LNCaP clone FGC (cell line): ENCODE measurements at places on chromosomes 5 and 9.

GRCh38 chr5:59267033-59267432 is 626.5 kb downstream of the PDE4D start:
- DNase-seq: no peak

DNA sequence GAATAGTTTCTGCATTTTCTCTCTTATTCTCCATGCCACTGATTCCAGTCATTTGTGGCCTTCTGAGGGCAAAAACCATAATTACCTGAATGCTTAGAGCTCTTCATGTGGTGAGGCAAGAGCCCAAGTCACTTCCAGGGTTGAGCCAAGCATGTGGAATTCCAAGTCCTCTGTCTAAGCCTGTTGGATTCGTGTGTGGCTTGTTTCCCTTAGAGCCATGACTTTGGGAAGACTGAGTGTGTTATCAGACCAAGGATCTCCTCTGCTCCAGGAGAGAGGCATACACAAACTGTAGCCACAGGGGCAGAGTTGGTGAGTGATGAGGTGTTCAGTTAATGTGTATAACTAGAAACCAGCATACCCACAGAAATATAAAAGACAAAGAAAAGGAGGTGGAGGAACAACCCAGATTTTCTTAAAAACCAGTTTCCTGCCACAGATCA is 27.1 kb downstream of the SLC22A5 start:
- DNase-seq: no peak

DNA sequence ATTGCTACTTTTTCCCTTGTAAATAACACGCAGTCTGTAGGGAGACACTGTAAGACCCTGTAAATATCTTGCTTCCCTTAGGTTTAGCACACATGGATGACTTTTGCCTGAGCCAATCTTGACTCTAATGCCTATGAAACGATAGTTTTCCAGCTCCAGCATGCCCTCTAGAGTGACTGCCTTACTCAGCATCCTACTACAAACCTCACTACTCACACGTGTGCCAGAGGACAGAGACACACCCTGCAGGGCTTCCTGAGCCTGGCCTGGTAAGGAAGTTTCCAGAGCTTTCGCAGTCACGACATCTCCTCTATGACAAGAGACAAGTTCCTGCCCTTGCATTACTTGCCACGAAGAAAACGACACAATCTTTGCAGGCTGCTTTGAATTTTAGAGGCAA is 138.1 kb downstream of the ATPSCKMT start:
- no peak for DNase-seq

- DNase-seq: no peak
Measured at GRCh38 chr9:9177081-9177480, 1377.5 kb upstream of the DMAC1 start.

DNA sequence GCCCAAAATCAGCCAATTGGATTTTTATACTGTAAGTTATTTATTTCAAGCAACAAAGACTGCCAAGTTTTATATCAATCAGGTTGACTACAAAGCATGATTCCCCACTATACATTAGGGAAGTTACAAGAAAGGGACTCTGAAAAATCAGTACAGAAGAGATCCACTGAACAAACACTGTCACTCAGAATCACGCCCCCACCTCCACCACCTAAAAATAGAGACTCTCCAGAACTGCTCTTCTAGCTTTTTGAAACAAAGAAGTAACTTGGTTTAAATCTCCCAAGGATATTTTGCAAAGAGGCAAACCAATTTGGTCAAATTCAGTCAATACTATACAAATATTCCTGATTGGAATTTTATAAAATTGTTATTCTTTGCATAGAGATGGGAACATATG is 438.0 kb downstream of the HTR1A start:
- no peak for DNase-seq

- DNase-seq: no peak
Measured at GRCh38 chr5:73899916-73900315, 273.9 kb downstream of the ARHGEF28 start.

GRCh38 chr5:42422656-42423280 is 471 bp upstream of the GHR start:
- no peak for DNase-seq

DNA sequence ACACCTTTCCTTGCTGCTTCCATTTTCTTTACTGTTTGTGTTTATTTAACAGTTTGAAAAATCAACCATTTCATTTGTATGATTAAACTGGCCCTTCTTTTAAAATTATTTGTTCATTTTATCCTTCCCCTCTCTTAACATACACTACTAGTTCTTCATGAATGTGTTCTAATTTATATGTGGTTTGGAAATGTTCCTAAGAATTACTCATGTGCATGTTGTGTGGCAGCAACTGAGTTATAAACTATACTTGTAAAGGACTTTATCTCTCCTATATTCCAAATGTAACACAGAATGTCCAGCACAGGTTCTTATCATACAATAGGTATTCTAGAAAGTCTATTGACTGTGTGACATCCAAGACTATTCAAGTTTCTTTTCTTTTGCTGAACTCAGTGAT is 358.2 kb upstream of the MEF2C start:
- DNase-seq: no peak

DNA sequence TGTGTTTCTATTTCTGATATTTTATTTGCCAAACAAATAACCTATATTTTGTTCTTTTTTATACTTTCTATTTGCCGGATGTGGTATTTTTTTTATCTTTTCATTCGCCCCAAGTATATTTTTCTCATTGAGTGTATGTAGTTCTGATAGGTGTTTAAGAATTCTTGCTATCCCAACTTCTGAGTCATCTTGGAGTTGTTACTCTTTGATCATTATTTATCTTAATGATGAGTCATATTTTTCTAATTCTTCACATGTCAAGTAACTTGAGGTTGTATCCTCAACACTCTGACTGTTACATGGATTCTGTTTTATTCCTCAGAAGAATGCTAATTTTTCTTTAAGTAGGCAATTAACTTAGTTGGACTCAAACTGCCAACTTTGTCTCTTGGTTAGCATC is 498.1 kb downstream of the TLE1 start:
- DNase-seq: no peak

DNA sequence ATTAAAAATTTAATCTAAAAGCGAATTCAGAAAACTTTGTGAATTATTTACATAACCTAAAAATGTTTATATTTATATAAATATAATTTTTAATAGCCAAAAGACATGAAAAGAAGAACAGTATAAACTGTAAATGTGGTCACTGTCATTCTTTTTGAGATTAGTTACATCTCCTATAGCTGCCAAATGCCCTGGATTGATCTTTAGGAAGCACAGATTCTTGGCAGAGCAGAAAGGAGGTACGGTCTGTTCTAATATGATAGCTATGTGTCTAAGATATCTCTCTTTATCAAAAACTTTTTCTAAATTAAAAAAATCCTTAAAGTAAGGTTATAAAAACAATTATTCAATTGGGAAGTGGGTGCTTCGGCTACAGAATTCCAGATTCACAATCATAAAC is 151.0 kb downstream of the LPAR1 start:
- DNase-seq: no peak

DNA sequence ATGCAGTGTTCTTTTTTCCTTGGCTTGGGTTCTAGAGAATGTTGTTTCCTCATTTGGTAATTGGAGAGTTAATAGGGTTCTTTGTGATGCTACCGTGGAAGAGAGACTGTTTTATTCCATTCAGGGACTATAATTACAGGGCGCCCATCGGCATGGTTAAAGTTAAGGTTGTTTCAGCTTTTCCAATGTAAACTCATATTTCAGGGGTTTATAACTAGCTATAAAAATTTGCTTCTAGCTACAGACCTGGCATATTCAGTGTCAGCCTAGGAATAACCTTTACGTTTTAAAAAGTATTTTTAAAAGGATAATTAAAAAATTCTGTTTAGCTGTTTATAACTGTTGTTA is 99.1 kb downstream of the AOPEP start:
- DNase-seq: no peak

DNA sequence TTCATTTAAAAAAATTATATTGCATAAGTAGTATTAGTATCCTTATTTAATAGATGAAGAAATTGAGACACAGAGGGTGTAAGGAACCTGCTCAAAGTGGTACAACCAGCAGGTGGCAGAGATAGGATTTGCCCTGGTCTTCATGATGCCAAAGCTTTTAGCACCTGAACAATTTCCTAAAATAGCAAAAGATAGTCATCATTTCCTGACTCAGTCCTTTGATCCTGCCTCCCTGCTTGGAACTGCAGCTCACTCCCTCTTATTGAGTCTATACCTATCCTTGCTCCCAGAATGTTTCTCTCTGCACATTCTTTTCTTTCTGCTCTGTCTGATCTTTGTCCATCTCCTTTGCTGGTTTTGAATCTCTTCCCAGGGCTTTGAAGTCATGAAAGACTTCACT is 155.8 kb downstream of the FRMD3 start:
- no peak for DNase-seq

DNA sequence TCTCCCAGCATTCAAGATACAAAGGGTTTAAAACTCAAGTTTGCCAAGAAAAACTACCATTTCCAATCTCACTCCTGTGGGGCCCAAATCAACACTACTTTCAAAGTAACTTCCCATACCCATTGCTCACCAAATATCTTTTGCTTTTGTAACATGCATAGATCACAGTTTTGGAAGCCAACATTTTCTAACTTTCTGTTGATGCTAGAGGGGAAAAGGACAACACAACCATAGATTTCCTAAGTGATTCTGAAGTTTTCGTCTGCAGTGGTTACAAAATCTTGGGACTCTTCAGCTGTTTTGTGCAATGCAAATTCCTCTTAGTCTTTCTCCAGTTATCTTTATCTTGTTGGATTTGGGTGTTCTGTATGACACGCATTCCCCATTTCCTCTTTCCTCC is 94.1 kb upstream of the PAPPA start:
- DNase-seq: no peak

GRCh38 chr5:111234125-111234524 is 9.9 kb downstream of the CAMK4 start:
- no peak for DNase-seq

- DNase-seq: no peak
Measured at GRCh38 chr9:92616199-92616641, 53.7 kb downstream of the IPPK start.

DNA sequence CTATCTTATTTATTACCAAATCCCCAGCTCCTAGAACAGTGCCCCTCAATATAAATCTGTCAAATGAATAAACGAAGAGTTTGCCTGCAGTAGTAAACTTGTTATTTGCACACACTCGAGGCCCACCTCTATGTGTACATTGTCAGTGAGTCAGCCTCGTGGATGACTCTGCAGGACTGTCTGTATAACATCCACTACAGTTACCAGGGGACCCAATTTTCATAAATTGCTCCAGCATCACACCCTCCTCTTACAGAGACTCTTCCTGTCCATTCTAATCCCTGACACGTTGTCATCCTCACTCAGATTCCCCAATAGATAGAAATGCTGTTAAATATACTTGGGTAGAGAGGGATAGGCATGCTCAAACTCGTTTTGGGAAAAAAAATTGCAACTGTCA is 478.5 kb downstream of the RAB3C start:
- DNase-seq: no peak

DNA sequence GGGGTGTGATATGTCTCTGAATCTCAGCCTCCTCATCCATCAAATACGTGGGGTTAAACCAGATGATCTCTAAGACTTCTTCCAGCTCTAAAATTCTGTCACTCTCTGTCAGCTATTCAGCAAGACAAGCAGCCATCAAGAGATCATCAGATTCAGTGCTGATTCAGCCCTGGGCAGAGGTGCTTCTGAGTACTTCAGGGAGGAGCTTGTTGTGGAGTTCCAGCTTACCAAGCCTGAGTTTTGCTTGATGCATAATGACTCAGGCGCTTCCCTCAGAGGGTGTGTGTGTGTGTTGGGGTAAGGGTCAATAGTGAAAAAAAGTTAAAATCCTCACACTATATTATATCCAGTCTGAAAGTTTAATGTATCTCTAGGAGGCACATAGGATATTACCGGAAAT is 29.6 kb upstream of the TAF1L start:
- DNase-seq: no peak

DNA sequence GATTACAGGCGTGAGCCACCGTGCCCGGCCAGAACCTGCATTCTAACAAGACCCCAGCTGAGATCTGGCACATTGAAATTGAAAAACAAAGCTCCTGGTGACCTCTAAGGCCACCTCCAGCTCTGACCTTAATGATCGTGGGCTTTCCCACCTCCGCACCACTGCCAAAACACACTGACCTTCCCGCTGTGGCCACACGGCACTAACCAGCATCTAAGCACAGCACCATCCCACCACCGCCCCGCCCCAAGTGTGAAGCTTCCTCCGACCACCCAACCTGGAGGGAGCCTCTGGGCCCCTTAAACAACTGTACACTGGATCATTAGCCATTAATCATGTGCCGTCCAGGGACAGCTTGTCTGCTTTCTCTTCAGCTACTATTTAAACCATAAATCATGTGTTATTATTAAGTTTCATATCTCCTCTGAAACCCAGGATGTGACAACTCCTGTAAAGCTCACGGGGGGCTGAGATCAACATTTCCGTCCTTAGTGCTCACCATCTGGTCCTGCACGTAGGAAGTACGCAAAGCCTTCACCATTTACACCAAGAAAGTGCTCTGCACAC is 80.6 kb downstream of the COL23A1 start:
- no peak for DNase-seq

DNA sequence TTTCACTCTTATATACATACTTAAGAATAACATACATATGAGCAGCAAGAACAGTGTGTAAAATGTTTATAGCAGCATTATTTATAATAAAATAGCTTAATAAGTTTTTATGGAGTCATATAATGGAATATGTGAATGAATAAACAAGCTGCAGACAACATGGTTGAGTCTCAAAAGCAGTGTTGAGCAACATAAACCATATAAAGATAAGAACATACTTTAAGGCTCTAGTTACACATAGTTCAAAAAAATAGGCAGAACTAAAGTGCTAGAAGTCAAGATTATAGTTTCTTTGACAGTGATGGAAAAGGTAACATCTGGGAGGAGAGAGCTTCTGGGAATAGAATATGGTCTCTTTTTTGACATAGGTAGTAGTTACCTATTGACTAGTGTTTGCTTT is 53.7 kb upstream of the ADAMTS19 start:
- no peak for DNase-seq

- no peak for DNase-seq
Measured at GRCh38 chr5:26669523-26669922, 368.9 kb downstream of the CDH9 start.

DNA sequence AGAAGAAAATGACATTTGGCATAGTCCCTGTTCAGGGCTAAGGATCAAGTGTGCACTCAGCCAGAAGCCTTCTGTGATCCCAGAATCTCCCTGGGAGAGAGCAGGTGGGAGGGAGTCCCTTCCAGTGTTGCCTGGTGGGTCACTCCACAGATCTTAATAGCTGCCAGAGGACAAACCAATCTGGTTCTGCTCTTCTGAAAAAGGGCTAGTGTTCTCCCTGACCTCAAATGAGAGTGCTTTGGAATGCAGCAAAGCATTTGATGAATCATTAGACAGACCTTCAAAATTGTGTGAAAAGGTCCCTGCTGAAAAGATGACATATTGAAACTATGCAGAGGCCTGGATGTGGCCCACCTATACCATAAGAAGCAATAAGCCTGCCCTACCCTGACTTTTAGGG is 339.7 kb downstream of the TMEM232 start:
- no peak for DNase-seq

DNA sequence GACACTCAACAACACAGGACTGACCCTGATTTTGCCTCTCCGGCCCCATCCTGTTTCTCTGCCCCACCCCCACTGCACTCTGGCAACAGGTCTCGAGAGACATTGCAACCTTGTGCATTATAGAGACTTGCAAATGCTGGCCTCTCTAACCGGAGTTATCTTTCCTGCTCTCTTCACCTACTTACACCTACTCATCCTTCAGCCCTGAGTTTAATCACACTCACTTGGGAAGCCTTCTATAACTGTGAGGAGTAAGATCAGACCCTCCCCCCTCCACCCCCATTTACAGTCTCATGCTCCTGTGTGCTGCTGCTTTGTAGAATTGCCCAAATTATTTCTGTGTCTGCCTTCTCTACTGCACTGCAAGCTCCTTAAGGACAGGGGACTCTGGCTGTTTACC is 42.8 kb downstream of the WWC1 start:
- no peak for DNase-seq
